ENCODE measurements at places on chromosomes 6 and 20.

DNA sequence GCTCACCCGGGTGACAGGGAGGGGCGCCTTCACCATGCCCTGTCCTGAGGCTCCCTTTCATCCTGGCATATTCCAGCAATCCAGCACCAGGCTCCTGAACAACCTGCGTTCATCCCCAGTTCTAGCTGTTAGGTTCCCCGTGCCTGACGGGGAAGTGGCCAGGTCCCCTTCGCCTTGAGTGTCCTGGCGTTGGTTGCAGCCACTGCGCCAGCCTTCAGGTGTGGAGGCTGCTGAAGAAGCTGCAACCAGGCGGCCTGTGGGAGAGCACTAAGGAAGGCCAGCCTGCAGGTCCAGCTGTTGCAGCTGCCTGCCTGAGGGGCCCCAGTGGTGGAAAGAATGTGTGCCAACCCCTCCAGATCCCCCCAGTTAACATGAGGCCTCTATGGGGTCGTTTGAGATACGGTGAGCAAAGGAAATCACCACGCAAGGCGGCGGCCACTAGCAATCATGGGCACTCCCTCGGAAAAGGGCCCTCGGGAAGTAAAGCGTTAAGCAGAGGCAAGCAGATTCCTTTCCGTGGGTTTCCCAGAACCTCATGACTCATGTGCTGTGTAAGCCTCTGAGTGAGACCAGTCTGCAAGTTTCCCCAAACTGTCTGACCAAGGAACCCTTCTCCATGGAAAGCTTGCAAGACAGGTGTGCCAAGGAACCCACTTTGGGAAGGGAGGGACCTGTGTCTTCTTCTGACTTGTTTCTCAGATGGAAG, 320.8 kb downstream of the TAF4 start:
- no peak for DNase-seq

DNA sequence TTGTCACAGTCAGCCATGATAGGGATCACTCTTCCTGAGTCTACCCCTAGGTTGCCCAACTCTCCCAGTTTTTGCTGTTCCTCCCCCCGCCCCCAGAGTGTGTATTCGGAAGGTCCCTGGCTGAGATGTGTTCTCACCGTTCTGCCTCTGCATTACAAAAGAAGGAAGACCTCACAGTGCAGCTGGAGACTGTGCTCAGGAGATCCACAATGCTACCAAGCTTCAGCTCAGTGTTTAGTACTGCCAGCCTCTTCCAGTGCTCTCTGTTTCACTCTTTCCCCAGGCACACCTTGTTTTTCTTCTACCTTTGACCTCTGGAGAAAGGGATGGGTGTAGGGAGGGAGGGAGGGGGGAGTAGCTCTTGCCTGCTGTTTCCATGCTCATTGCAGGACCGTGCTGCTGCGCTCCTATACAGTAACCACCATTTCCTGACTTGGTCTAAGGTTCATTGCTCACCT, 13.4 kb upstream of the MOCS1 start:
- no peak for DNase-seq

DNA sequence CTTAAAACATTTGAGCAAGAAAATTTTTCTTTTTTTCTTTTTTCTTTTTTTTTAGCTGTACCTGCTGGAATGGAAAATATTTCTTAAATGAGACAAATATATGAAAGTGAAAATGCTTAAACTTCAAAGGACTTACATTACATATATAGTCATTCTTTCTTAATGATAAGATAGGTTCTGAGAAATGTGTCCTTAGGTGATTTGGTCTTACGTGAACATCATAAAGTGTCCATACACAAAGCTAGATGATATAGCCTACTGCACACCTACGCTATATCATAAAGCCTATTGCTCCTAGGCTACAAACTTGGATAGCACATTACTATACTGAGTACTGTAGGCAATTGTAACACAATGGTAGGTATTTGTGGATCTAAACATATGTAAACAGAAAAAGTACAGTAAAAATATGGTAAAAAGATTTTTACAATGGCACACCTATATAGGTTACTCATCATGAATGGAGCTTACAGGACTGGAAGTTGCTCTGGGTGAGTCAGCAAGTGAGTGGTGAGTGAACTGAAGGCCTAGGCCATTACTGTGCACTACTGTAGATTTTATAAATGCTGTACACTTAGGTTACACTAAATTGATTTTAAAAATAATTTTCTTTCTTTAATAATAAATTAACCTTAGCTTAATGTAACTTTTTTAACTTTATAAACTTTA, 54.6 kb downstream of the RPP21 start:
- no peak for DNase-seq

GRCh38 chr6:44190715-44191114, 26.0 kb upstream of the MYMX start:
- no peak for DNase-seq

DNA sequence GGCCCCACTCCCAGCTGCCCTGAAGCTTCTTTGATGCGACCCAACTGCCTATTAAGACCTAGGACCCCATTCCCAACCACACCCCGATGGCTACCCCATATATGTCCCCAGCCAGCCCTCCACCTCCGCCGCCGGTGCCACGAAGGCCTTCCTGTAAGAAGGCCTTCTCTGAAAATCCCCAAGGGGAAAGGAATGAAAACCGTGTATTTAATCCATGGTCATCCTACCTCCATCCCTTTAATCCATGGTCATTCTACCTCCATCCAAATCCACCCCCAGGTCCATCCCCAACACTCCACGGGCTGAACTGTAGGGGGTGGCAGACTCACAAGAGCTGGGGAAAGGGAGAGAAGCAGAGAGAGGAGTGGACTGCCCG, 545 bp upstream of the VSX1 start:
- no peak for DNase-seq

Data from activated CD4-positive, alpha-beta T cell treated with anti-CD3 and anti-CD28 coated beads, Interleukin-2, amount 50 U/mL, for 1 hour (primary cell).